ENCODE measurements at places on chromosomes 1 and 21. TPM values are rescaled to one million over a fixed set of nuclear protein-coding genes. Genes with fewer than 3 reads are reported as not detected.

DNA sequence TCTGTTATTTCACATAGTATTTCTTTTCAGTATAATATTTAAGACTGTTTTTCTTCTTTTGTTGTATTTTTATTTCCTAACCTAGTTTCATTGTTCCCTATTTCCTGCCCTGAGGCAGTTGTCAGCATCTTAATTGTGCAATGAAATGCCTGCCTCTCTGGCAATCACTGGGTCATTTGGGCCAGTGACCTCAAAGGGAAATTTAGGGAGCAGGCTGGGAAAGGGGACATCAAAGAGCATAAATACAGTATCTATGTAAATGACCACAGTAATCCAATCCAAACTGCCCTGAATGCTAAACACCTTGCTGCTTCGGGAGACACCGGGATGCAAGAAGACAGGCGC is 147.8 kb downstream of the TLR5 start:
- DNase-seq, result peak; percentile 49

GRCh38 chr1:80170811-80171485 is 1164.4 kb upstream of the ADGRL4 start:
- no peak for DNase-seq

DNA sequence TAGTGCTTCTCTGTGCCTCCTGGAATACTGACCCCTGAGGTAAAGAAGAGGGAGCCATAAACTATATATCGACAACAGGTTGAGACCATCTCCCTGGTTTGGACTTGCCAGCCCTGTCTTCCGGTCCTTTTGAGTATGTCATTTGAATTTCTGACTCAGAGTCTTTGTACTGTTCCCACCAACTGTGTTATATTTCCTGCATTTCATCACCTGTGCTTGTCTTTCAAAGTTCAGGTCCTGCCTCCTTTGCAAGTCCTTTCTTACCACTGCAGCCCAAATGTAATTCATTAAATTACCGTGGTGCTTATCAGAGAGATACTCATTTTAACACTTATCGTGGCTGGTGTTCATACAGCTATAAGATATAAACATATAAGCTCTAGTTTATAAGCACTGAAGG is 10.7 kb downstream of the AK5 start:
- no peak for DNase-seq

The SRM gene
- 41.3 TPM for total RNA-seq

DNA sequence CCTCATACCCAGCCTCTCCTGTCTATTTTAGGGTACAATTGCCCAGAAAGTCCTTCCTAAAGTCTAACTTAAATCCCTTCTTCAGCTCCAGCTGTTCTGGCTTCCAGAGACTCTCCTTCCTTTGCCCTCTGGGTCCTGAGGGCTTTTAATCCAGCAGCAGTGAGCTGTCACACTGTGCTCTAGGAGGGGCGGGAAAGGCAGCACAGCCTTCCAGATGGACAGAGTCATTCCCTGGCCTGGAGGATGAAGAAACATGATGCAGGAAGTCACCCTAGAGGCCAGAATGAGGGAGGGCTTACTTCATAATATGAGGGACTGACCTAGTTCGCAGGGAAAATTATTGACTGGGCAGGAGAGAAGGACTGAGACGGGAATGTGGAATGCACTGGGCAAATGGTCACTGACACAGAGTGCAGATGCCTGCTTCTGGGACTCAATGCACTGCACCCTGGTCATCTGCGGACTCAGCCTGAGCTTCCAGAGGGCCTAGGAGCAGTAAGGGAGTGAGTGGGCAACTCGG is 1.3 kb downstream of the SH2D2A start:
- DNase-seq, result peak; percentile 33

The PDZK1 gene
- 0.34 TPM for total RNA-seq

DNA sequence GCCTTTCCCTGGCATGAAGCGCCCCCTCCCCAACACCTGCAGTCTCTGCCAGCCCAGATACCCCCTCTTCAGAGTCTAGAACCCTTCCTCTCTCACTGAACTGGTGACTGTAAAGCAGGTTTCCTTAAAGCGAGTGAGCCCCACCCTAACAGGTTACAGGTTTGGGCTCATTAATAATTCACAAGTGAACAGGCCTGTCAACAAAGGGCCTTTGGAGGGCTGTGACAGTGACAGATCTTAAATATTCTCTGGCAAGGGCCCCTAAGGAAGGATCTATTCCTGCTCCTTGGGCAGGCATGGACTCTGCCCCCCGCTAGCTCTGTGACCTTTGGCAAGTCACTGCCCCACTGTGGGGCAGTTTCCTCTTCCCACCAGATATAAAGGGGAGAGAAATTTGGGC is 5.6 kb upstream of the TTC39A start:
- no peak for DNase-seq

The PPIAL4G gene
- not detected for total RNA-seq

- DNase-seq, result peak; percentile 71
Measured at GRCh38 chr1:89698624-89699023, 65.7 kb downstream of the LRRC8C start.

- DNase-seq, result no peak
Measured at GRCh38 chr21:14520535-14520934, 25.6 kb downstream of the SAMSN1 start.

GRCh38 chr1:160149233-160149632 is 2.2 kb upstream of the ATP1A4 start:
- DNase-seq, result no peak

GRCh38 chr1:226672339-226672762 is 66.7 kb downstream of the ITPKB start:
- no peak for DNase-seq

DNA sequence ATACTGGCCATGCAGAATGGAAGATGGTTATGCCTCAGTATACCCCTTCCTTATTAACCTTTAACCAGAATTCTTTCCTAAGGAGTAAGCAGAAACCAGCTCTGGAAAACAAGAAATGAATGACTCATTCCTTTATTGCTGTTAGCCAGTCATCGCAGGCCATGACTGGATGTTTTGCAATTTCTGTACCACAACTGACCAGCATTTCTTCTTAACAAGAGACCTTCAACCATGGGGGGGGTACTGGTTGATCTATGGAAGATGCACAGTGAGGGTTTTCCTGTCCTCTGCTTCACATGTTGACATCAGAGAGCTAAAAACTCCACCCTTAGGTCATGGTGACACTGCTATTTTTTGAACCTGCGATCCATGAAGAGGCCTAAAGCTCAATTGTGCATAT is 28.0 kb upstream of the RNF2 start:
- DNase-seq, result peak; percentile 28

DNA sequence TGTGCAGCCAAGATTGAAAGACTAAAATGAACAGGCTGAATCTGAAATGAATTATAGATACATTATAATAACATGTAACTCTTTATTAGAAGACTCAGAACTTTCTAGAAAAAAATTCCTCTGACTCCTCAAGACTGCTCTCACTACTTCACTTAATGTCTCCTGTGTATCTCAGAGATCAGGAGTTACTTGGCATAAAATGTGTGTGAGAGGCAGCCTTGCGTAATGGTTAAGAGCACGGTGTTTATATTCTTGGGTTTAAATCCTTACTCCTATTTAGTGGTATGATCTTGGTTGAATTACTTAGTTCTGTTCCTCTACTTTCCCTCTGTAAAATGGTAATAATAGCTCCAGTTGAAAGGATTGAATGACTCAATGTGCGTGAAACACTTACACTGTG is 634.9 kb downstream of the LTN1 start:
- DNase-seq, result no peak

Data from dermis blood vessel endothelial cell (primary cell).